Choroid plexus epithelial cell (primary cell): ENCODE measurements at places on chromosomes 3 and 15.

- DNase-seq: no peak
Observed at GRCh38 chr3:19272296-19272695, 124.0 kb downstream of the KCNH8 start.

- DNase-seq: peak; percentile 98
Observed at GRCh38 chr3:42032693-42033349, 58.3 kb upstream of the TRAK1 start.

GRCh38 chr3:59052803-59053411, 3.1 kb upstream of the CFAP20DC start:
- DNase-seq: peak; percentile 75

DNA sequence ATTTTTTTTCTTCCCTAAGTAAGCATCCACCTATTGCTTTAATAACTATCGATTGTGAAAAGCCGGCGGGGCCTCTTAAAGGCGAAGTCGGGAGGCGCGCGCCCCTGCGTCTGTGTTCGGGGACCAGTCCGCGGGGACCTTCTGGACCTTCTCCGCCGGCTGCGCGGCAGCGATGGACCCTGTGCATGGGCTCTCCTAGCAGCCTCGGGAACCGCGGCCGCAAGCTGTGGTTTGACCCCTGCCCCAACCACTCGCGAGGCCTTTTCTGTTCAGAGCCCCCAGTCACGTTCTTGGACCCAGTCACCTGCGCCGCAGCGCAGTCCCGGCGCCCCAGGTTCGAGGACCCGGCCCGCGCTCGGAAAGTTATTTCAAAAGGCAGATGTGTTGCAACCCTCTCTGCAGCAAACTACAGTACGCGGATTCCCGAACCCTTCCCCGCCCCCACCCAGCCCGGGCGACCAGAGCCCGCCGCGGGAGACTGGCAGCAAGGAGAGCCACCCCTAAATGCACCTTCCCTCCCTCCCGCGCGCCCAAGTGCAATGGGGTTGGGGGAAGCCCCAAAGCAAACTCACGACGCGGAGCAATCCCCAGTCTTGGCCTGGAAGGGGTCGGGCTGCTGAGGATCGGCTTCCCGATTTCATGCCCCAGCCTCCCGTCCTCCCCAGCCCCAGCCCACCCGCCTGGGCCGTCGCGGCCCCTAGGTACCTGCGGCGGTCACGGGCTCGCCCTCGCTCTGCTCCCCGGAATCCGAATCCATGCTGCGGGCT, 684 bp downstream of the TNFAIP8L3 start:
- DNase-seq: peak; percentile 47

DNA sequence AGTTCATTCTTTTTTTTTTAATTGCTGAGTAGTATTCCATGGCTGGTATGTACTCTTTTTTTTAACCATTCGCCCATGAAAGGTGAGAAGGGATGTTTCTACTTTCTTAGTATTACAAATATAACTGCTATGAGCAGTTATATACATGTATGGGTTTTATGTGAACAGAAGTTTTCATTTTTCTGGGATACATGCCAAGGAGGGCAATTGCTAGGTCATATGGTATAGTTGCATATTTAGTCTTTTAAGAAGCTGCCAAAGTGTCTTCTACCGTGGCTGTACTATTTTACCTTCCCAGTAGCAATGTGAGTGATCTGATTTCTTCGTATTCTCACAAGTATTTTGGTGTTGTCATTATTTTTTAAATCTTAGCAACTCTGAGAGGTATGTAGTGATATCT, 11.2 kb upstream of the KLHL40 start:
- peak; percentile 59 for DNase-seq

GRCh38 chr15:62912808-62913207, 129.7 kb upstream of the TPM1 start:
- DNase-seq: peak; percentile 41

- DNase-seq: no peak
Observed at GRCh38 chr3:197742787-197743186, 6.1 kb upstream of the RUBCN start.

DNA sequence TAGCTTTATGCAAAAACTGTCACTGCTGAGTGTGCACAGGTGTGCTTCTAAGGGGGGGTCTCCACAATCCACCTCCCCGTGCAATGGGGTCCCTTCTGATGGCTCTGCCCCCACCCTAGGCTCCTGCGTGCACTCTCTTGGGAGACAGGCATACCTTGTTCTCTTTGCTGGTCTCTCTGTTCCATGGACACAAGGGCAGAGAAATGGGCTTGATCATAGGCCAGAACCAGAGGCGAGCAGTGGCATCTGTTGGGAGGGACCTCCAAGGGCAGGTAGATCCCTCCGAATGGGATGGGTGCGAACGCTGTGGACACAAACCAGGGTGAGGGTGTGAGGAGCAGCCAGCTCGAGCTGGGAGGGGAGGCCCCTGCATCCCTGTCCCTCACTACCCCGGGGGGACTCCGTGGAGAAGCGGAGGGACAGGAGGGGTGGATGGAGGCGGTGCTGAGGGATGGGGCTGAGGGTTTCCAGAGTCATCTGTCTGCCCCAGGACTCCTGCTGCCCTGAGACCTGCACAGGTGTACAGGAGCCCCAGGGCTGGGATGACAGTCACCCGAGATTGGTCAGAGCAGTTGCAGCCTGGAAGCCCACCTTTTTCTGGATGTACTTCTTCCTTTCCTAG, 175.0 kb downstream of the KLF13 start:
- DNase-seq: no peak

DNA sequence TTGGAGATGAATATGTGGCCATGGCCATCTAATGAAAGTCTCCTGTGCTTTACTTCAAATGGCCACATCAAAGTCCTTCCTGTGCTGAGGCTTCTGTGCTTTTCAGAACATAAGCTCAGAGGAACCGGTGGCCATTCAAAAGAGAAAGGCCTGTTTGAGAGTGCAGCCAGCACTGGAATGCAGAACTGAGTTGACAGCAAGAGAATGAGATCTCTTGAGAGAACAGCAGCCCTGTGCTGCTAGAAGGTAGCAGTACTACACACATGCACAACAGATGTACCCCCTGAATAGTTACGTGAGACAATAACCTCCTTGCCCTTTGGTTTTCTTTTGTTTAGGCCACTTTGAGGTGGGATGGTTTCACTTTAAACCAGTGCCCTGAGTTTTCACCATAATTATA, 292.5 kb downstream of the PTPRG start:
- DNase-seq: peak; percentile 50

- peak; percentile 12 for DNase-seq
Observed at GRCh38 chr3:61573441-61573840, 12.1 kb downstream of the PTPRG start.
